ENCODE measurements at places on chromosomes 11 and 22. TPM values are rescaled to one million over a fixed set of nuclear protein-coding genes. Genes with fewer than 3 reads are reported as not detected.

TMEM258 gene
- total RNA-seq: 75.8 TPM

NFAM1 gene
- 0.07 TPM for total RNA-seq

TMEM184B gene
- total RNA-seq: 42.6 TPM

VPREB1 gene
- not detected for total RNA-seq

OLFML1 gene
- not detected for total RNA-seq

MUC5AC gene
- total RNA-seq: not detected

API5 gene
- total RNA-seq: 117 TPM

MMP12 gene
- not detected for total RNA-seq

CARD18 gene
- not detected for total RNA-seq

RIMBP3B gene
- 0.07 TPM for total RNA-seq

TOP3B gene
- total RNA-seq: 29.2 TPM

LPXN gene
- 5.9 TPM for total RNA-seq

FGF3 gene
- not detected for total RNA-seq

TMEM134 gene
- 53.8 TPM for total RNA-seq

ABTB2 gene
- 26.8 TPM for total RNA-seq

FAM111A gene
- total RNA-seq: 22.2 TPM

DDI1 gene
- not detected for total RNA-seq

OR51E2 gene
- not detected for total RNA-seq

LDLRAD3 gene
- total RNA-seq: 11.4 TPM

TMEM191C gene
- total RNA-seq: 6.7 TPM

GPR83 gene
- total RNA-seq: not detected

NCAM1 gene
- total RNA-seq: 16.5 TPM

TST gene
- 49.2 TPM for total RNA-seq

RAB38 gene
- total RNA-seq: 7.3 TPM

SNX32 gene
- total RNA-seq: 1.4 TPM

CBLIF gene
- total RNA-seq: not detected

OR56A1 gene
- total RNA-seq: not detected

MS4A6A gene
- 2.3 TPM for total RNA-seq

SPI1 gene
- total RNA-seq: 0.14 TPM

GDPD4 gene
- 0.08 TPM for total RNA-seq

CSF2RB gene
- 1.1 TPM for total RNA-seq

MYEOV gene
- total RNA-seq: 36.9 TPM

IGSF22 gene
- total RNA-seq: not detected

TMPRSS6 gene
- not detected for total RNA-seq

TAGLN gene
- 1,816 TPM for total RNA-seq

IRAG1 gene
- 0.21 TPM for total RNA-seq

FOLR1 gene
- 1.7 TPM for total RNA-seq

OR5B21 gene
- not detected for total RNA-seq

DENND6B gene
- total RNA-seq: 4.5 TPM

TMEM86A gene
- 3.1 TPM for total RNA-seq

PLAAT5 gene
- total RNA-seq: 0.14 TPM

APOBEC3H gene
- not detected for total RNA-seq

FAM227A gene
- total RNA-seq: 2.3 TPM

DEFB131B gene
- total RNA-seq: not detected

OR51B4 gene
- total RNA-seq: not detected

OR8D1 gene
- not detected for total RNA-seq

CXCR5 gene
- 0.14 TPM for total RNA-seq

C22orf23 gene
- 0.75 TPM for total RNA-seq

OR2AT4 gene
- not detected for total RNA-seq

TRPM5 gene
- total RNA-seq: not detected

KCNJ1 gene
- not detected for total RNA-seq

FAM76B gene
- 17.0 TPM for total RNA-seq

RIN1 gene
- 3.8 TPM for total RNA-seq

All from kidney epithelial cell (primary cell).